ENCODE measurements at places on chromosomes 2 and 18. TPM values are rescaled to one million over a fixed set of nuclear protein-coding genes. Genes with fewer than 3 reads are reported as not detected.
A peak's percentile ranks its signal among the peaks of the same experiment; 100 is the strongest.

DNA sequence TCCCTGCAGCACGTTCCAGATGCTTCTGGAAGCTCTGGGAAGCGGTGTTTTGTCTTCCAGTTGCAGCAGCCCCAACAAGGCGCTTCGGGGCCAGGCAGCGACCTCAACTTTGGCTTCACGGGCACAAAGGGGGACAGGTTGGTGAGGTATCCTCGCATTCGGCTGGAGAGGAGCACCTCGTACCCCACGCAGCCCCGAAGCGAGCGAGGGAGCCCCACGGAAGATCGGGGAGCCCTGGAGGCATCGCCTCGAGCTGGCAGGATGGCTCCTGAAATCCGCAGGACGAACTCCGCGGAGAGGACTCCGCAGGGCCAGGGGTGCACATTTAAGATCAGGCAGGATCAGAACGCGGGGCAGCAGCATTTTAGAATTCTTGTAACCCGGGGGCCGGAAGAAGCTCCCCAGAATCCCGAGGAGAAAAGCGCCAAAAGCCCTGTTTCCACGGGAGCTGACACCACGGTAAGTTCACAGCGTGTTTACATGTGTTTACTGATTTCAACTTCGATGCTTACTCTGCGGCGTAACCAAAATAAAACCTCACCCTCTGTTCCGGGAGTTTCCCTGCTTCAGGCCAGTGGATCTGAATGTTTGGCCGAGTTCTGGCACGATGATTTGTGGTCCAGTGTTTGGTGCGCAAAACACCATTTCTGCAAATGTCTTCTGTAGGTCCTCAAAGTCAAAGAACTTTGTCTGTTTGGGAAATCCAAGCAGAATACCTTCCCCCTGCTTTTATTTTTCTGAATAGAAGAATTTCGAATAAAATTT is 212.5 kb downstream of the NEDD4L start:
- DNase-seq = no peak
- H3K4me3 ChIP-seq = no peak overlapping the region
- H3K36me3 ChIP-seq = no peaks in the 10 kb centered on the region
- H3K27ac ChIP-seq = peak overlapping the region; percentile 89
- H3K27me3 ChIP-seq = no peaks in the 10 kb centered on the region

DNA sequence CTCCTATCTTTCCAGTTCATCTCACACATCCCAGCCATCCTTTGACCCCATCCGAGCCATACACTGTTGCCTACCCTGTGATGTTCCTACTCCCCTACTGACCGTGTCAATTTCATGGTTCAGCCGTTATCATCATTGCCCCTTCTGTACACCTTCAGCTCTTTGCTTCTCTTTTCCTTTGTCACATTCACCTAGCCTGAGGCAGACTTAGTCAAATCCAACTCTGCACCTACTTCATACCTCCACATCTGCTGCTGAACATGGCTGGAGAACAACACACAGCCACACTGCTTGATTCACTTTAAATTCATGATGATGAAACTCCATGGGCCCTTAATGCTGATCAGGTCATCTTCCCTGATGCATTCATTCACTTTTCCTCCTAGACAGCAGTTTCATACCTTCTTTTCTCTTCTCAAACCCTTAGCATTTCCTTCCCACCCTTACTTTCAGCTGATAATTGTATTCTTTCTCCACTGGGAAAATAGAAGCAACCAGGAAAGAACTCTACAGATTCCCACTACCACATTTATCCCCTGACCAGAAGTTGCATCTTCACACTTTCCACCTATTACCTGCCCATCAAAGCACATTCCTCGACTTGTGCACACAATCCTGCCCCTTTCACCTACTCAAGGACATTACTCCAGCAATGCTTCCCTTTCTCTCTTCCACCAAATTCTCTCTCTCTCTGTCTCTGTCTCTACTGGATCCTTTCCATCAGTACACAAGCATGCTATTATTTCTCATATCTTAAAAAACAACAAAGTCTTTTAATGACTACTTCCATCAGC is 59.6 kb downstream of the PKDCC start:
- H3K4me1 ChIP-seq = peaks cover 32% of the 10 kb centered on the region
- no peak for DNase-seq
- peaks cover 3% of the 10 kb centered on the region for H3K27me3 ChIP-seq
- H3K4me3 ChIP-seq = no peak overlapping the region
- no peaks in the 10 kb centered on the region for H3K36me3 ChIP-seq
- H3K27ac ChIP-seq = no peak overlapping the region

GRCh38 chr2:85163675-85164074 is 30.5 kb downstream of the TCF7L1 start:
- H3K27ac ChIP-seq = peak overlapping the region; percentile 34
- no peaks in the 10 kb centered on the region for H3K27me3 ChIP-seq
- no peak overlapping the region for H3K4me3 ChIP-seq
- DNase-seq = no peak

DNA sequence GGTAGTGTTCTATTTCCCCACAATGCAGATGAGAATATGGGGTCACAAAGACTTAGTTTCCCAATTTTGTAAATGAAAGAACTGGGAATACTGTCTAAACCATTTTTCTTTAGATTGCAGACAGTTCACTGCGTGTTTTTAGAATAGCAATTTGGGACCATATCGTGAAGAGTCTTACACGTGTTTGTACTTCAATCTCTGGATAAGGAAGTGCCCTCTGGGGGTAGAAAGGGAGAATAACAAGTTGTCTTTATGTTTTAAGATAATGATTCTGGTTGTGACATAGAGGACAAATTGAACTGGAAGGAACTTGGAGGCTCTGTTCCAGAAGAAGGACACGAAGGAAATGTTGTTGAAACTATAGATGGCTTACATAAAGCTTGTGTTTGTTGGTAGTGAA is 457.7 kb downstream of the CBLN2 start:
- H3K36me3 ChIP-seq = peaks cover 2% of the 10 kb centered on the region
- H3K4me1 ChIP-seq = peaks cover 34% of the 10 kb centered on the region
- no peak overlapping the region for H3K4me3 ChIP-seq
- no peak overlapping the region for H3K27ac ChIP-seq

- peaks cover 47% of the 10 kb centered on the region for H3K4me1 ChIP-seq
- peak overlapping the region; percentile 78 for H3K4me3 ChIP-seq
- no peak overlapping the region for H3K27ac ChIP-seq
- H3K36me3 ChIP-seq = no peaks in the 10 kb centered on the region
Measured at GRCh38 chr2:240453461-240454105, 18.1 kb downstream of the GPC1 start.

- H3K27ac ChIP-seq = no peak overlapping the region
- H3K4me1 ChIP-seq = peaks cover 26% of the 10 kb centered on the region
- no peak for DNase-seq
- no peaks in the 10 kb centered on the region for H3K27me3 ChIP-seq
- peaks cover 4% of the 10 kb centered on the region for H3K36me3 ChIP-seq
- H3K4me3 ChIP-seq = no peak overlapping the region
Measured at GRCh38 chr2:66122516-66122915, 312.4 kb upstream of the MEIS1 start.

- H3K4me1 ChIP-seq = peaks cover 43% of the 10 kb centered on the region
- H3K36me3 ChIP-seq = peaks cover 3% of the 10 kb centered on the region
- no peak for DNase-seq
- peak overlapping the region; percentile 17 for H3K27ac ChIP-seq
- H3K27me3 ChIP-seq = no peaks in the 10 kb centered on the region
Measured at GRCh38 chr2:79447463-79447862, 65.4 kb upstream of the CTNNA2 start.

DNA sequence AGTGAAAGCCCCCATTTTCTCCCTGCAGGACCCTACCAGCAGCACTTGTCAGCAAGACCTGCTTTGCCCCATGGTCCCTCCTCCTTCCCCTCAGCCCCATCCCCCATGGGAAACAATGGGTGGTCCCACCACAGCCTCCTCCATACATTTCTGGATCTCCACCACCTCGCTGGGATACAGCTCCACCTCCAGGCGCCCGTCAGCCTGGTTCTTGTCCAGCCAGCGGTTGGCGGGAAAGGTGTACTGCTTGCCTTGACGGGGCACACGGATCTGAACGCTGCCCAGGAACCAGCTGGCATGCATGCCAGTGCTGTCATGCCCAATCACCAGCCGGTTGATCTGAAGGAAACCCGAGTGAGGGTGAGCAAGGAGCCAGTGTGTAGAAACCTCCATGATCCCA is 90.9 kb downstream of the LOXHD1 start:
- no peaks in the 10 kb centered on the region for H3K36me3 ChIP-seq
- no peak overlapping the region for H3K27ac ChIP-seq

DNA sequence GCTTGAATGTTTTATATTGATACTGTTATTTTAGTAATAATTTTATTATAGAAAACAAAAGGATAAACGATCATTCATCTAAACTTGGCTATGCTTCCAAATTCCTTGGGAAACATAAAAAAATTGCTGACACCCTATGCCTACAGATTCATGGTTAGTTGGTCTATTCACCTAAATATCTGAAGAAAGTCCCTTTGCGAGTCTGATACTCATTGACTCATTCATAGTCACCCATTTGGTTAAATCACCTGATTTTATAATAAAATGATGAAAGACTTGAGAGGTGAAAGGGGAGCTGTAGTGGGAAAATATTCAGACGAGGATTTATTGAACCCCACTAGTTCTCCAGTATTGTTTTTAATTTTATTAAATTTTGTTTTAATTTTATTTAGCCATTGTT is 112.0 kb downstream of the PTPN4 start:
- DNase-seq = no peak
- 0 out of 2 replicates have a peak, but pooled peaks cover 3% of the 10 kb centered on the region for H3K4me1 ChIP-seq
- no peaks in the 10 kb centered on the region for H3K27me3 ChIP-seq
- no peak overlapping the region for H3K4me3 ChIP-seq
- H3K36me3 ChIP-seq = peaks cover 23% of the 10 kb centered on the region

DNA sequence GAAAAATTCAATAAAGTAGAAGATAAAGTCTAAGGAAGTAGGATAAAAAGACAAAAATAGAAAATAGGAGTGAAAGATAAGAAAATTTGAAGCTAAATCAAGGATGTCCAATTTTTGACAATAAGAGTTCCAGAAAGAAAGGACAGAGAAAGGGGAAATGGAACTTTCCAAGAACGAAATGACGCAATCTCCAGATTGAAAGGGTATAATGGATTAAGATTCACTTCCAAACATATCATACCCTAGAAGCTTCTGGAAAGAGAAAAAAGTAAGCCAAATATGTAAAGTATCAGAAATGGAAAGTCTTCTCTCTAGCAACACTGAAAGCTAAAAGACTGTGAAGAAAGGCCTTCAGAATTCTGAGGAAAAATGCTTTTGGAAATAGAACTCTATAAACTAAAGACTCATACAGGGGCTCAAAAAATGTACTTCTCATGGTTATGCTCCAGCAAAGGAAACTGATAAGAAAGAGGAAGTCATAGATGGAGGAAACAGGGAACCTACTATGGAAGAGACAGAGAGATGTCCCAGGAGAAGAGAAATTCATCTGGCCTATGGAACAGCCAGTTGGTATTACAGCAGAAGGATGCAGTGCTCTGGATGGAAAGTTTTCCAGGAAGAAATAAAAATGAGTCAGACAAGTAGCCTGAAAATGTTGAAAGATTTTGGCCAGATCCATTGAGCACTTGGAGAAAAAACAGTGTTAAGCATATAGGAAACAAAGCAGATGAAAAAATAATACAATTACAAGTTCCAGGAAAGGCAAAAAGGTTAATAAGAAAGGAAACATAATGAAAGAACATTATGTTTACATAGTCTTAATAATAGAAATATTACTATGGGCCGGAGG is 20.1 kb downstream of the CASP8 start:
- peaks cover 8% of the 10 kb centered on the region for H3K27me3 ChIP-seq
- no peak for DNase-seq
- no peak overlapping the region for H3K4me3 ChIP-seq
- no peak overlapping the region for H3K27ac ChIP-seq
- no peaks in the 10 kb centered on the region for H3K4me1 ChIP-seq

DNA sequence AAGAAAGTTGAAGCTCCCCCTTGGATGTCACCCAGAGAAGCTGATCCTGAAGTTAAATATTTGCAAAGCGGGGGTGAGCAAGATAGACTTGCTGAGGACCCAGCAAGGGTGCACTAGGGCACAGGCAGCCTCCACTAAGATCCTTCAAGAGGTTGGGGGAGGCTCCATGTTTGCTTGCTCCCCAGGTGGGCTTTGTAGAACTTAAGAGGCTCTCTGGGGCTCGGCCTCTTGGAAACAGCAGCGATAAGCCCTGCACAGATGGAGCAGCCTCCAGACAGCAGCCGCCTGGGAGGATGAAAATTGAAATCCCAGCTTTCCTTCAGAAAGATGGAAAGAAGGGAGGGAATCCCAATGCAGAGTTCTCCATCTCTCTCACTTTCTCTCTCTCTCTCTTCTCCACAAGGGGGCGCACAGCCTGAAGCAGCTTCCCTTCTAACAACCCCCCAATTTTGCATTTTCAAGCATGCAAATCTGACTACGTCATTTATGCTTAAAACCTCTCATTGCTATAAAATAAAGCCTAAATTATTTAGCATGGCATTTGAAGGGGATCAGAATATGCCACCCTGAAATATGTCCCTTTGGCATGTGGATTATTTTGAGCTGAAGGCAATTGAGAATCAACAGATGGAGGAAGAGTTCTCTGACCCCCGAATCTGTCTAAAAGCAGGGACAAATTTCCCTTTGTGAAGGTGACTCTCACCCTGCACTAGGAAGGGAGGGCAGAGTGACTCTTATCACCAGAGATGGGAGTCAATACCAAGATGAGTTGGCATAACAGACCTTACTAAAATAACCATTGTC is 185.7 kb upstream of the KLHL29 start:
- H3K4me1 ChIP-seq = no peaks in the 10 kb centered on the region
- DNase-seq = peak; percentile 16
- no peak overlapping the region for H3K27ac ChIP-seq
- no peak overlapping the region for H3K4me3 ChIP-seq

GRCh38 chr2:137847443-137847842 is 116.8 kb upstream of the HNMT start:
- H3K4me1 ChIP-seq = peaks cover 19% of the 10 kb centered on the region
- DNase-seq = no peak

- H3K36me3 ChIP-seq = 0 out of 2 replicates have a peak, but pooled peaks cover 3% of the 10 kb centered on the region
- no peaks in the 10 kb centered on the region for H3K27me3 ChIP-seq
Measured at GRCh38 chr18:9859232-9859631, 26.5 kb upstream of the TXNDC2 start.

- no peak overlapping the region for H3K27ac ChIP-seq
- H3K4me1 ChIP-seq = no peaks in the 10 kb centered on the region
- H3K27me3 ChIP-seq = no peaks in the 10 kb centered on the region
- H3K36me3 ChIP-seq = peaks cover 21% of the 10 kb centered on the region
- DNase-seq = no peak
Measured at GRCh38 chr18:44258086-44258485, 422.6 kb upstream of the SETBP1 start.

DNA sequence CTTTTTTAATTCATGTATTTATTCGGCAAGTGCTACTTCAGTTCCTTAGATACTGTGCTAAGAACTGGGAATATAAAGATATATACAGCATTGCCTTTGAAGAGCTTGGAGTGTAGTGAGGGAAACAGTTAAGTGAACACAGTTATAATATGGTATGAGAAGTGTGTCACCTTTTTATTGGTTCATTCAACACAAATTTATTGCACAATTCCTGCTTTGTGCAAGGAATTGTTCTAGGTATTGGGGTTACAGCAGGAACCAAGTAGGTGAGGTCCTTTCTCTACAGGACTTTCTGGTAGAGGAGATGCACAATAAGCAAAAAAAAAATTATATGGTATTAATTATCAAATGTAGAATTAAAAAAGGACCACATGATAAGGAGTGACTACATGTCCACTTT is 65.5 kb downstream of the MTX2 start:
- no peak overlapping the region for H3K4me3 ChIP-seq
- H3K27ac ChIP-seq = no peak overlapping the region
- no peak for DNase-seq

GRCh38 chr2:120133572-120134244 is 89.5 kb downstream of the TMEM185B start:
- H3K4me1 ChIP-seq = peaks cover 6% of the 10 kb centered on the region
- no peak overlapping the region for H3K4me3 ChIP-seq
- no peak overlapping the region for H3K27ac ChIP-seq
- peaks cover 25% of the 10 kb centered on the region for H3K36me3 ChIP-seq

Gene EN1
- not detected for total RNA-seq

Gene C2orf81
- total RNA-seq = 3.6 TPM

Gene TUBA3E
- total RNA-seq = 0.18 TPM

Gene TCF7L1
- 108 TPM for total RNA-seq

Gene SOWAHC
- total RNA-seq = 14.5 TPM

Gene SLC4A5
- total RNA-seq = 1.2 TPM

Gene ASB18
- total RNA-seq = not detected

Gene DOK6
- 4.1 TPM for total RNA-seq
